ENCODE measurements at places on chromosomes 1 and 21.

DNA sequence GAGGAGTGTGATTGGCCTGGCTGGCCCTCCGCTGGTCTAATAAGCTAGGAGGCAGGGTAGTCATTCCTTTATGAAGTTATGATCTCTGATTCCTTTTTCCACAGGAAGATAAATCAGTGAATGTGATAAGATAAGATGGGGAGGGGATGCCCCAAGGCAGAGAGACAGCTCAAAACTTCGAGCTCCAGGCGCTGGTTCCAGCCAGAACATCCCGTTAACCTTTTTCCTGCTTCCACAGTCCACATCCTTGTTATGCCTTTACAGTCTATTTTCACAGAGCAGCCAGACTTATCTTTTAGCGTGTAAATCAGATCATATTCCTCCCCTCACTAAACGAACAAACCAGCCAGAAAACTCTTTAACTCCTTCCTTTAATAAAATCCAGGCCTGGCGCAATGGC is 38.5 kb upstream of the BMP8B start:
- no peaks in the 10 kb centered on the region for H3K4me1 ChIP-seq
- peaks cover 8% of the 10 kb centered on the region for H3K27me3 ChIP-seq
- H3K27ac ChIP-seq = no peak overlapping the region

DNA sequence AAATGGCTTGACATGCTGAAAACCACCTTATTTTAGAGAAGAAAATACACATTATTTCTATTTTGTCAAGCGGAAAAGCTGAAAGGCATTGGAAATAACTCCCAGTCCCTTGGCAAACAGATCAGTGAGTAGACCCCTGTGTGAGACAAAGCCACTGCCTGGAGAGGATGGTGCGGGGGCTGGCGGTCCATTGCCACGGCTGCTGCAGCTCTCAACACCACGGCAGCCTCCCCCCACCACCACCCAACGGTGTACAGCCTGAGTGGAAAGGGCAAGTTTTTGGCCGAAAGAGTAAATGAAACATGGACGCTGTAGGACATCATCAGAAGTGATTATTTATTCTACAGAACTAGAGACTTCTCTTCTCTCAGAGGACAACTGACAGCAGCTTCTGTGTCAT is 84.6 kb downstream of the PEX14 start:
- no peaks in the 10 kb centered on the region for H3K36me3 ChIP-seq
- no peaks in the 10 kb centered on the region for H3K27me3 ChIP-seq
- H3K27ac ChIP-seq = no peak overlapping the region
- H3K4me1 ChIP-seq = no peaks in the 10 kb centered on the region
- no peak overlapping the region for H3K4me3 ChIP-seq
- DNase-seq = no peak

DNA sequence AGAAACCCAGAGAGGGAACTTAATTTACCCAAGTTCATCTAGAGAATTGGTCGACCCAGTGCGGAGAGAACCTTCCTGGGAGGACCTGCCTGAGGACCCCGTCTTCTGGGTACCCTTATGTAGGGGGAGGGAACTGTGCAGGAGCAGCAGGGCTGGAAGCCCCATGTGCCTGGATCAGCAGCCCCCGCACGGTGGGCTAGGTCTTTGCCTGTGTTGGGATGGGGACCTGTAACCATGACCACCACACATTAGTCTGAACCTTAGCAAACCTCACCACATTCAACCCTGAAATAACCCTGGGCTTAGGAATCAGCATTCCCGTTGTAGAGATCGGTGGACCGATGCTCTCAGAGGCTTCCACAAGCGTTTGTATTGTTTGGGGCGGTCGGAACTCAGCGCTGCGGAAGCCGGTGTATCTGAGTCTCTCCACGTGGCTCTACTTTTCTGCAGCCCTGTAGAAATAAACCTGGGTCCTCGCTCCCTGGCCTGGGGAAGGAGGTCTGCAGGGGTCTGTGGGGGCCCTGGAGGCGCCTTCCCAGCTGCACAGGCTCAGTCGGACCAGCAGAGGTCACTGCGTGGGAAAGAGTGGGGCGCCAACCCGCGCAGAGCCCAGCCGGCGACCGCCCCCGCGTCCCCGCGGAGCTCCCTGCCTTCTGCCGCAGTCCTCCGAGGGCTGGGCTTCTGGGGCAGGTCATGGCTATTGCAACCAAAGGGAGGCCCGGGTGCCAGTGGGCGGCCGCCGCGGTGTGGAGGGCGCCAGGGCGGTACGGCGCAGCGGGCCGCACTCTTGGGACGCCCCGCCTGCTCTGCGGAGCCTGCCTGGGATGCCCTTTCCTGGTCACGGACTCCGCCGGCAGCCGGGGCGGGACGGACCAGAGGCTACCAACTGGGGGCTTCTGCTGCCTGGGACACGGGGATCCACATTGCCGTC is 36.2 kb upstream of the KCNA10 start:
- DNase-seq = peak; percentile 13
- no peak overlapping the region for H3K27ac ChIP-seq
- H3K4me3 ChIP-seq = no peak overlapping the region

DNA sequence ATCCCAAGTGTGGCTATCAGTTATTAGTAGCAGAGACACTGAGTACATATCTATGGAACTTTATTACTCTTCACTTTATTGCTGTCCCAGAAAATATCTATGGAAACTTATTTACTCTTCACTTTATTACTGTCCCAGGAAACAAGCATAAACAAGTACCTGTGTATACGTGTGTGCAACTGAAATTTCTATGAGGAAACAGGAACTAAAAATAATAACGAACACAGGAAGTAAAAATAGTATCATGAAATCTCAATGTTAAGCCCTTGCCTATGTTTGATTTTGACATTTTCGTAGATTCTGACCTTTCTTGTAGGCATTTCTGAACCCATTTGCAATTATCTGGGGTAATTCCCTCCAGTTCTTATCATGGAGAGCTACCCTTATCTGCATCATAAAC is 64.9 kb upstream of the KRTAP19-8 start:
- H3K27ac ChIP-seq = no peak overlapping the region
- no peaks in the 10 kb centered on the region for H3K4me1 ChIP-seq
- H3K4me3 ChIP-seq = no peak overlapping the region
- H3K27me3 ChIP-seq = no peaks in the 10 kb centered on the region

DNA sequence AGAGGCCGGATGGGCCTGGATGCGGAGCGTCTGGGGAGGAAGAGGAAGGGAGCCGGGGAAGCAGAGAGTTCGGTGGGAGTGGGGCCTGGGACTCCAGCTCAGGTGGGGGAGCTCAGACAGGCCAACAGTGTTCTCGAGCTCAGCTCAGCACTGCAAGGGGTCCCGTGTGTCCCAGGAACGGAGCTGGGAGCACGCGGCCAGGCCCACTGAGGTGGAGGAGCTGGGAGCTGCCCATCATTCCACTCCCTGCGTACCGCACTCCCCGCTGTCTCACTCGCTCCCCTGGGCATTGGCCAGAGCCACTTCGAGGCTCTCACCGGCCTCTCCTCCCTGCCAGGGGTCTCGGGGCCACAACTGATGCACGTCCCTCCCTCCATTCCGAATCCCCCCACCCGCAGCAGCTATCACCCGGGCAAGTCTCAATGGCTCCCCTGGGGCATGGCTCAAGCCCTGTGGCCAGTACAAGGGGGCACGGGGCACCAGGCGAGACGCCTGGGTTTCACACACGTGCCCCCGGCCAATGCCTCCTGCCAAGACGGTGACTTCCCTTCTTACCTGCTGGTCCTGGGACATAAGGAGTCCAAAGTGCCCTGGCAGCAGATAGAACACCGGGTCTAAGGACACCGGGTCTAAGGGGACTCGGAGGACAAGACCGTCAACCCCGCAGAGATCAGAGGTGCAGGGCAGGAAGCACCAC is 30.3 kb upstream of the COL6A2 start:
- H3K4me1 ChIP-seq = peaks cover 27% of the 10 kb centered on the region
- peak overlapping the region; percentile 97 for H3K27ac ChIP-seq
- no peak overlapping the region for H3K4me3 ChIP-seq
- DNase-seq = no peak
- no peaks in the 10 kb centered on the region for H3K27me3 ChIP-seq
- H3K36me3 ChIP-seq = no peaks in the 10 kb centered on the region

DNA sequence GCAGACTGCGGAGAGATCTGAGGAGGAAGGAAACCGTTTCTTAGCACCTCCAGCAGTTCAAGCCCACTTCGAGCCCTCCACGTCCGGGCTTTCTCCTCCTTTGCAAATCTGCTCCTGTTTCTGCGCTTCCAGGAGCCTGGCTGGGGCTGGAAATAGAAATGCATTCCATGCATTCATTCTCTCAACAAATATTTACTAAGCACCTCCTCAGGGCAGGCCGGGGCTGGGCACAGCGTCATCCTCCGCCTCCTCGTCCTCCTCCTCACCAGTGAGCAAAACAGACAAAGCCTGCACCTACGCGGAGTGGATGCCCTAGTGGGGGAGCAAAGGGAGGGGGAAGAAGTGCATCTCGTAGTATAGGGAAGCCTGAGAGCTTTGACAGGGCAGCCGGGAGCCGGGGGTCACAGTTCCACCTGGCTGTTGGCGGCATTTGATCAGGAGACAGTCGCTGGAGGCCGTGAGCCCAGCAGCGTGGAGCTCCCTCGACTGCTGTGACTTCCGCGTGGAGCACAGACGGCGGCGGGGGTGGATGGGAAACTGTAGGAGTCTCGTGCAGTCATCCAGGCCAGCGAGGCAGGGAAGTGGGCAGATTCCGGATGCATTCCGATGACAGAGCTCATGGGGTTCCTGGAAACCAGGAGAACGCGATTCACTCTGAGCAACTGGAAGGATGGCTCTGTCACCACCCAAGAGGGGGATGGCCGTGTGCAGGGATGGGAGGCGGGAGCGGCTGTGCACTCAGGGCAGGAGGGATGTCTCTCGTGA is 93.5 kb downstream of the SIK1 start:
- H3K4me1 ChIP-seq = peaks cover 18% of the 10 kb centered on the region
- H3K27ac ChIP-seq = peak overlapping the region; percentile 87
- DNase-seq = peak; percentile 59
- no peaks in the 10 kb centered on the region for H3K36me3 ChIP-seq

- no peak overlapping the region for H3K27ac ChIP-seq
- H3K4me3 ChIP-seq = no peak overlapping the region
- no peaks in the 10 kb centered on the region for H3K27me3 ChIP-seq
- H3K36me3 ChIP-seq = no peaks in the 10 kb centered on the region
- no peak for DNase-seq
Measured at GRCh38 chr1:145730900-145731299, 11.6 kb downstream of the CD160 start.

DNA sequence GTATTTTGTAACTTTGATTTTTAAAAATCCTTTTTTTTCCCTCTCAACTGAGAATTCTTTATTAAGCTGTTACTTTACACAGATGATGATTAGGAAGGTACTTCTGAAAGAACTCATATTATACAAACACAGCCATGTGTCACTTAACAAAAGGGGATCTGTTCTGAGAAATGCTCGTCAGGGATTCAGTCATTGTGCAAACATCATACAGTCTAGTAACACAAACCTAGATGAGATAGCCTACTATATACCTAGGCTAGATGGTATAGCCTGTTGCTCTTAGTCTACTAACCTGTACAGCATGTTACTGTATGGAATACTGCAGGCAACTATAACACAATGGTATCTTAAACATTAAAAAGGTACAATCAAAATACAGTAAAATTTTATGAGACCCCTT is 24.9 kb downstream of the AHCTF1 start:
- no peak for DNase-seq
- no peaks in the 10 kb centered on the region for H3K4me1 ChIP-seq
- H3K4me3 ChIP-seq = no peak overlapping the region
- H3K36me3 ChIP-seq = peaks cover 6% of the 10 kb centered on the region
- no peak overlapping the region for H3K27ac ChIP-seq
- H3K27me3 ChIP-seq = no peaks in the 10 kb centered on the region
